Heart left ventricle (tissue), 16 donors: ENCODE measurements at places on chromosomes 3 and 15. TPM values are rescaled to one million over a fixed set of nuclear protein-coding genes. Genes with fewer than 3 reads are reported as not detected.

PARP16 gene
- total RNA-seq, result 4.9 TPM

- no peak for DNase-seq
Observed at GRCh38 chr3:175075269-175075668, 216.1 kb downstream of the NAALADL2 start.

DNA sequence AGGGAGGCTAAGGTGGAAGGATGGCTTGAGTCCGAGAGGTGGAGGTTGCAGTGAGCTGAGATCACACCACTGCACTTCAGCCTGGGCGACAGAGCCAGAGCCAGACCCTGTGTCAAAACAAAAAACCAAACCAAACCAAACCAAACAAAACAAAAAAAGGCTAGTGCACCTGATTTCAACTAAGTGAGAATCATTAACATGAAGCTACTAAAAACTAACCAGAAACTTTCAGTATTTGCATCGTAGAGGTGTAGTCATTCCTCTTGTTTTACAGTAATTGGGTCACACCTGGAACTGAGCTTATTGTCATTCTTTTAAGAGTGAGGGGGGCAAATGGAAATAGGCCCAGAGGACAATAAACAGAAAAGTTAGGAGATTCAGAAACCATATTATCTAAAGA lies 58.5 kb downstream of the ST6GAL1 start:
- DNase-seq, result no peak

GRCh38 chr3:143529018-143529478 lies 319.2 kb downstream of the SLC9A9 start:
- peak; percentile 31 for DNase-seq

GLDN gene
- 11.6 TPM for total RNA-seq

GRCh38 chr3:114406922-114407321 lies 113.1 kb downstream of the TIGIT start:
- DNase-seq, result no peak

CSPG5 gene
- 0.25 TPM for total RNA-seq

STAB1 gene
- total RNA-seq, result 34.1 TPM

GRCh38 chr3:9194509-9195184 lies 54.8 kb downstream of the SRGAP3 start:
- no peak for DNase-seq

DNA sequence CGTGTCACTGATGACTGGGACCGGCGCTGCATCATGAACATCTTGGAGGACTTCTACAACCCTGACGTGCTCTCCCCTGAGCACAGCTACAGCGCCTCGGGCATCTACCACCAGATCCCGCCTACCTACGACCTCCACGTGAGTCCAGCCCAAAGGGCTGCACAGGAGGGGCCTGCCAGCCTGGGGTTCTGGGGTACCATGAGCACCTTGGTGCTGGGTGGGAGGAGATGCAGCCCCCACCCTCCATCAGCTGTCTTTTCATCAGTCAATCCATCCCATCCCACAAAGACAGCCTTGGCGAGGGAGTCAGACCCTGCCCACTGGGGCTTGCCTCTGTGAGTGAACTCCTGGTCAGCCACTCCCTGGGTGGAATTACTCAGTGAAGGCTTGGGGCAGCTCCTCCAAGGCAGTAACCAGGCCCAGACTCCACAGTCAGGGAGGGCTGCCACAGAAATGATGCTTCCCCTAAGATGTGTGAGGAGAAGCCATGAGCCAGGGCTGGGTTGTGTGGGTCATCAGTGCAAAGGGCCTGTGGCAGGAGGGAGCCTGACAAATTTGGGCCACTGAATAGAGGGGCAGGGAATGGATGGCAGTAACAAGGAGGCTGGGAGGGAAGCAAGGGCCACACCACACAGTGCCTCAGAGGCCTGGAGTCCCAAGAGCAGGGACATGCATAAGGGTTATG lies 47.9 kb downstream of the SEMA3G start:
- DNase-seq, result no peak

GRCh38 chr3:97952872-97953271 lies 19.4 kb downstream of the RIOX2 start:
- DNase-seq, result no peak

GRCh38 chr15:26191193-26191592 lies 328.1 kb upstream of the ATP10A start:
- DNase-seq, result no peak

ZNF621 gene
- 14.3 TPM for total RNA-seq

GRCh38 chr3:125256675-125257074 lies 44.1 kb upstream of the SLC12A8 start:
- DNase-seq, result no peak

MASP1 gene
- total RNA-seq, result 145 TPM

B3GALNT1 gene
- total RNA-seq, result 73.4 TPM

DNA sequence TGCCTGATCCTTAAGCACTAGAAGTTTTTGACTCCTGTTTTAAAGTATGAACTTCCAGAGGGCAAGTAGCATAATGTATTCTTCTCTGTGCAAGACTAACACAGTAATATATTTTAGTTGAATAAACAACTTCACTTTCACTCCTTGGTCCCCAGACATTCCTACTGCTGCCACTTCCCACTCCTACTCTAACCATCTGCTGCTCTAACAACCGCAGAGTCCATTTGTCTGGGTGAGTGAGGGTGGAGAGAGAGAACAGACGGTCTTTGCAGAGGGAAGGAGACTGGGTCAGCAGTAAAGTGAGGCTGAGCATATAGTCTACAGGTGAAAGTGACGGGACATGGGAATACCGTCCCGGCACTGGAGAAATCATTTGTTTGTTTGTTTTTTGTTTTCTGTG lies 301.0 kb upstream of the SLCO3A1 start:
- DNase-seq, result no peak

DNA sequence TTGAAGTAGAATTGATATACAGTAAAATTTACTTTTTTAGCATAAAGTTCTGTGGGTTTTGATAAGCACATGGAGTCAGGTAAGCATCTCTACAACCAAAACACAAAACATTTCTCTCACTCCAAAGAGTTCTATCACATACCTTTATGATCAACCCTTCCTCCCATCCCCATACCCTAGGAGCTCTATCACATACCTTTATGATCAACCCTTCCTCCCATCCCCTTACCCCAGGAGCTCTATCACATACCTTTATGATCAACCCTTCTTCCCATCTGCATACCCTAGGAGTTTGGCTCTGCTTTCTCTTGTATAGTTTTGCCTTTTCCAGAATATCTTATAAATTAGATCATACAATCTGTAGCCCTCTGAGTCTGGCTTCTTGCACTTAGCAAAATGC lies 315.1 kb downstream of the ROBO2 start:
- DNase-seq, result no peak

DNA sequence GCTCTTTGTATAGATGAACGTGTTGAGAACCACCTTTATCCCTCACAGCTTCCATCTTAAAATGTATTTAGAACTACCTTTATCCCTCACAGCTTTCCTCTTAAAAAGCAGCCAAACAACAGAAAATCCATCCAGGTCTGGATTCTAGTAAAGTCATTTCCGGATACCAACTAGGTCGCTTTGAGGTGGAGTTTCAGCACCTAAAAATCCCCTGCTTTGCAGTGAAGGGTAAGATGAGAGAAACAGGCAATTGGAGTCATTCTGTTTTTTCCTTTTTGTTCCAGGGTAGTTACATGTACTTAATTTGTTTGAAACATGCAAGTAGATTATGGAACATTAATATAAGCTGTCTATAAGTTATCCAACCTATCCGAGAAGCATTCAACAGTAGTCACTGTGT lies 192.0 kb downstream of the UBE2E2 start:
- no peak for DNase-seq

DNA sequence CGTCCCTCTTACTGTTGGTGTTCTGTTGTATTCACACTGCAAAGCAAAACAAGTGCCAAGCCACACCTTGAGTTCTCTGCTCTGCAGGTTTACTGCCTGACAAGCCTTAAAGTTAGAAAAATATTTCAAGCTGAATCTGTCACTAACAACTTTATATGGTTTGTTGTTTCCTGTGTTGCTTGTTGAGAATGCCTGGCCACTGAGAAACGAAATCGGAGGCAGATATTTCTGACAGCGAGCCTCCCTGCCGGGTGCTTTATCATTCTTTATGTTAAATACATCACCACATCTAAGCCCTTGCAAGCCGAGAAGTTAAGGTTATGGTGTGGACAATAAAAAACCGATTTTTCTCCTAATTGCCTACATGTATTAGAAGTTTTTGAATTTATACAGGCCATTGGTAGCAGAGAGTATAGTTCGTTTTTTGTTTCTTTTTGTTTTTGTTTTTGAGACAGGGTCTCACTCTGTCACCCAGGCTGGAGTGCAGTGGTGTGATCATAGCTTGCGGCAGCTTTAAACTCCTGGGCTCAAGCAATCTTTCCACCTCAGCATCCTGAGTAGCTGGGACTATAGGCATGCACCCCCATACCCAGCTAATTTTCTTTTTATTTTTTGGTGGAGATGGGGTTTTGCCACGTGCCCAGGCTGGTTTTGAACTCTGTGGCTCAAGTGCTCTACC lies 188.4 kb upstream of the ICE2 start:
- no peak for DNase-seq

DNA sequence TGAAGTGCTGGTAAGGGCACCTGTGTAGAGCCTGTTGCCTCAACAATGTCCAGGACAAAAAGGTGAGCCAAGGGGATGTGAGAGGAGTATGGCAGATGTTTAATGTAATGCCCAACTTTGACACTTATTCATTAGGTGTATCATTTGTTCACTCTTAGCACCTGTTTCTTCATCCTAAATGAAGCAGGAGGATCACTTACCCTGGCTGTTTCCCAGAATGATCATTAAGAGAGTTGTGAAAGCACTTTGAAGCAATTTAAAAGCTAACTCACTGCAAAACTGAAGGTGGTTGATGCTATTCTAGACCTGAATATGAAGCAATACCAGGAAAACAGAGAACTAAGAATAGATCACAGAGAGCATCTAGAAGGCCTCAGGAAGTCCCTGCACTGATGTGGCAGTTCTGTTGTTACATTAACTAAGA lies 3.4 kb upstream of the HHLA2 start:
- DNase-seq, result no peak

NEIL1 gene
- total RNA-seq, result 15.3 TPM

DNA sequence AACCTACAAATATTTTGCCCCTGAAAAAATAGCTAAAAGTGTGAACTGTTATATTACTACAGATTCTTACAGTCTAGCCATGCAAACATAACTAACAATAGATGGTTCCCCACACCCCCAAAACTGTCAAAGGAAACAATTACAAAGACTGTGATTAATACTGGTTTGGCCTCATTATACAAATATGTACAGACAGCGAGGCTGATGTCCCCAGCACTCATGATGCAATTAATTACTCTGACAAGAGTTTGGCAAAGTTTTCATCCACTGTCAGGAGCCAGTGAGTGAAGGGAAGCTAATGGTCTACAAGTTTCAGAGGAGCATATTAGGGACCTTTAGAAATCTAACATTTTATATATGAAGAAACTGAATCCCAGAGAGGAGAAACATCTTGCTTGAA lies 61.0 kb downstream of the HMG20A start:
- no peak for DNase-seq

PTX3 gene
- total RNA-seq, result 0.93 TPM

IL5RA gene
- 0.40 TPM for total RNA-seq

CLDN1 gene
- 0.23 TPM for total RNA-seq

DNA sequence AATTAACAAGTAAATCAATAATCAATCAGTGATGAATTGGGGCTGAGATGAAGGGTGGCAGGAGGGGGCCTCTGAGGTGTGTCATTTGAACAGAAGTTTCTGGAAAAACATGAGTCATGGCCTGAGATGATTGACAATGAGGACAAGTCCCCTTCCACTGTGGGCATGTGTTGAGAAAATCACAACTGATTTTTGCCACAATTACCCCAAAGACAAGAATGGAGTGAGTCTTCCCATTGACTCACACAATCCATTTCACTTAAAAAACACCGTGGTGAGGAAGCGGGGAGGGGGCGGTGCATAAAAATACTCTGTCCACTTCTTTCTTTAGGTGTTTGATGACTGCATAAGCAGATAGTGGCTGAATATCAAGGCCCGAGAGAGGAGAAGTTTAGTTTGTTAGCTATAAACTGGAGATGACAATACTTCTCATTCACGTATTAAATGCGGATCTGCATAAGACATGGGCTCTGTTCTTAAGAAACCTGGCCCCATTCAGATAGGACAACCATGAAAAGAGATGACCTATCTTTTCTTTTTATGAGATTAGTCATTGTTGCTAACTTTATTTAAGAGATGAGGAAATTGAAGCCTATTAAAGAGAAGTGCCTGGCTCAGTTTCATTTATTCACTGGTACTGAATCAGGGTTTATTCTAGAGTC lies 34.7 kb downstream of the SHC4 start:
- DNase-seq, result no peak

- no peak for DNase-seq
Observed at GRCh38 chr3:139113993-139114375, 69.3 kb upstream of the PRR23C start.

DNA sequence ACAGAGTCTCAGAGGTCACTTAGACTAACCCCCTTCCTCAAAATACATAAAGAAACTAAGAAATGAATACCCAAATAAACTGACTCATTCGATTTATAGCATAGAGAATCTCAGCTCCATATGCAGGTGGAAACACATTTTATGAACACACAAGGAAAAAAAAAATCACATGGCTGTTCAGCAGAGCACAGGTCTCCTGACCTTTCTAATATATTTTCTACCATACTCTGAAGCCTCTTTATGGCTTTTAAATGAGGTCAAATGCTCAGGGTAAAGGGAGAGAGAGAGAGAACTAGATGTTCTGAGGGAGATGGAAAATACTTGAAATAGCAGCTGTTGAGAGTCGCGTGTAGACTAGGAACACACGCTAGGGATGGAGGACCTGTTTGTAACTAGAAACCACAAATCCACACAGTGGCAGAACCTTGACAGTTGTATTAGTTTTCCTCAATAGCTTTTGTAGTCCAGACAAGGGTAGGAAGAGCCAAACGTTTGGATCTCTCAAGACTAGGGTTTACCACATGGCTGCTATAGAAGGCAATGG lies 165.3 kb downstream of the FMN1 start:
- no peak for DNase-seq

GRCh38 chr3:98199020-98199419 lies 32.5 kb downstream of the OR5H15 start:
- DNase-seq, result no peak
